Aorta (tissue), 5 donors: ENCODE measurements at places on chromosomes 2 and 18. TPM values are rescaled to one million over a fixed set of nuclear protein-coding genes. Genes with fewer than 3 reads are reported as not detected.

REG3A gene
- total RNA-seq: 8.3 TPM

FBXO41 gene
- total RNA-seq: 4.7 TPM

MEIS1 gene
- total RNA-seq: 35.4 TPM

LTBP1 gene
- total RNA-seq: 573 TPM

DNA sequence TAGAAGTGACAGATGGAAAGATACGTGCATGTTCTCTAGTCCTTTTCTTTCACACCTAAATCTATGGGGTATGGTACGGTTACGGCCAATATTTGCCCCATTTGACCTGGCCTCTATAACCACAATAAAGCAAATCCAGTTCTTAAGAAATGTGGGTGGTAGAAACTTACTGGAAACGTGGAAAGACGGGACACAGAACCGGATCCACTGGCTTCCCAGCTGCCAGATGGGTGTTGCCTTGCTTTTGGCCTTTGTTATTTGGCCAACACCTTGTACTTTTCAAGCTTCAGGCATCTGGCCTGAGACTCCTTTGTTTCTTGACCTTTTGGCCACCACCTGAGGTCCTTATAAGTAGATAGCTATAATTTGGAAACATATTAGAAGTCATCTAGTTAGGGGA lies 635.9 kb downstream of the SLC4A3 start:
- DNase-seq: no peak

DNA sequence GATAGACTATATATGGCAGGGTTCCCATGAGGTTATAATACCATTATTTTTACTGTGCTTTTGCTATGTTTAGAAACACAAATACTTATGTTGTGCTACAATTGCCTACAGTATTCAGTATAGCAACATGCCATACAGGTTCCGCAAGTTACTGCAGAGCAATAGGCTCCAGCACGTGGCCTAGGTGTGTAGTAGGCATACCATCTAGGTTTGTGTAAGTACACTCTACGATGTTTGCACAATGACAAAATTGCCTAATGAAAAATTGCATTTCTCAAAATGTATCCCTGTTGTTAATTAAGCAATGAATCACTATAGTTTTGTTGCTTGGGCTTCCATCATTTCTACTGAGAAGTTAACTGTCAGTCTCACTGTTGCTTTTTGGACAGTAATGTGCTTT lies 9.8 kb downstream of the CD302 start:
- DNase-seq: no peak

- DNase-seq: no peak
Measured at GRCh38 chr2:64288321-64289193, 144.3 kb upstream of the PELI1 start.

DNA sequence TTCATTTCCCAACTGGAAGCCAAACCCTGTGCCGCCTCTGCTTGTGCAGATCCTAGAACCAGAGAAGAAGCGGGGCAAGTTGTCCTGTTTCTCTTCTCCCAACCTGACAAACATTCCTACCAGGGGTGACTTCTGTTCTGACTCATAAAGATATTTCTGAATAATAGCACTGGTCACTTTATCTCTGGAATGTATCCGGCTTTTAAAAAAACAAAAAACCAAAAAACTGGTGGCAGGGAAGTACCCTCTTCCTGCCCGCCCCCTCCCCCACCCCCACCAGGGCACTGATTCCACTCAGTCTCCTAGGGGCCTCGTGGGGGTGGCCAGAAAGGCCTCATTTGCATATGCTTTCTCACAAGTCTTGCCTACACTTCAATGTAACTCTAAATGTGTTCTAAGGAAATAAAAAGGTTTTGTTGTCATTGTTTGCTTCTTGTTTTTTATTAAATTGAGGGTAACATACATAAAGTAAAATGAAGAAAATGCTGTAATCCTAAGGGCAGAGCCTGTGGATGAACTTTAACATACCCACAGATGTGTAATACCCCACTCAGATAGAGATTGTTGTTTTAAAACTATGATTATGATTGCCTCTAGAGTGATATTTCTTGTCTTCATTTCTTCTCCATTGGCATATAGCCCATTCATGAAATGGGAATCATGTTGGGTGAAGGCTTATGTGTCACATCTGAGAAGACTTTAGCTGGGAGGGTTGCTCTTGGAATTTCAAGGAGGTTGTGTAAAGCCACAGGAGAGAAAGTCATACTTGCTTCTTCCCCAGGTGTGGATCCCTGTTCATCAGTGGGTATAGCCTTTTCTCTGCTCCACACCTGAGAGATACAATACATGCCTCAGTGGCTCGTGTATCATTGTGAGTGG lies 5.3 kb upstream of the FOSL2 start:
- DNase-seq: no peak

DNA sequence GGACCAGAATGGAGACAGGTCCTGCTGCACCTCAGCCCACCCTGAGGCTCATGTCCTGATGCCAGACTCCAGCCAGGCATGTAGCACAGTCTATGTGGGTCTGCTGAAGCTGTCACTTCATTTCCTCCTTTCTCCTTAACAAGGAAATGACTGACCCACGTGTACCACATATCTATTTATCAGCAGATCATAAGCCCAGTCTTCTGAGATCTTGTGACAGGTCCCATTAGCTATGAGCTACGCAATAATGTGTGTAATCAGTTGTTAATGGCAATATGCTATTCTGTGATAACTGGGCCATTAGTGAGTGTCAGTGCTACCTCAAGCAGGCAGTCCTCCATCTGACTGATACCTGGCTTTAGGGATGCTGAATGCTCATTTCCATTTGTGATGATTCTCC lies 615.3 kb downstream of the BCL11A start:
- no peak for DNase-seq
